ENCODE measurements at places on chromosomes 1 and 21. TPM values are rescaled to one million over a fixed set of nuclear protein-coding genes. Genes with fewer than 3 reads are reported as not detected.

LAD1 gene
- 26.9 TPM for polyA plus RNA-seq

WNT9A gene
- 1.7 TPM for polyA plus RNA-seq

DNA sequence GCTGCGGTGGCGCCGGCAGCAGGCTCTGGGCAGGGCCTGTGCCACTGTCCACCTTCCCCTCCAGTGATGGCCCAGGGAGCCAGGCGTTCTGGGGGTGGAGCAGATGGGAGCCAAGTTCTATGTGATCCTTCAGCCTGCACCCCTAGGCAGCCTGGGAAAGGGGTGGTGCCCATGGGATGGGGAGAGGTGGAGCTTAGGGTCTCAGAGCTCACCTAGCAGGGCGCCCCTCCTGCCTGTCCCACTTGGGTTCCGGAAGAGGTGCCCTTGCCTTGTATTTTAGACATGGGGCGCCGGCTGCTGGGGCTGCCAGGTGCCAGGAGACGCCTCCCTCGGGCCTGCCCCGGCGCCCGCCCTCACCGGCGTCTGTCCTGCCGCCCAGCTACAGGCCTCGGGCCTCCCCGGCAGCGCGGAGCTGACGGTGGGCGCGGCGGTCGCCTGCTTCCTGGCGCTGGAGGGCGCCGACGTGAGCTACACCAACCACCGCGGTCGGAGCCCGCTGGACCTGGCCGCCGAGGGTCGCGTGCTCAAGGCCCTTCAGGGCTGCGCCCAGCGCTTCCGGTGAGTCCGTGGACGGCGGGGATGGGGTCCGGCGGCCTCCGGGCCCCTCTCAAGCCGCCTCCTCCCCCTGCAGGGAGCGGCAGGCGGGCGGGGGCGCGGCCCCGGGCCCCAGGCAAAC is 3.1 kb upstream of the MMP23B start:
- DNase-seq = no peak

- DNase-seq = no peak
Measured at GRCh38 chr1:198350456-198350855, 190.0 kb downstream of the ATP6V1G3 start.

- DNase-seq = peak; percentile 21
Measured at GRCh38 chr1:165117482-165117881, 239.0 kb downstream of the LMX1A start.

PGLYRP3 gene
- not detected for polyA plus RNA-seq

GRCh38 chr1:222547260-222547614 is 667 bp downstream of the HHIPL2 start:
- DNase-seq = no peak

SPRR2A gene
- polyA plus RNA-seq = not detected

DNA sequence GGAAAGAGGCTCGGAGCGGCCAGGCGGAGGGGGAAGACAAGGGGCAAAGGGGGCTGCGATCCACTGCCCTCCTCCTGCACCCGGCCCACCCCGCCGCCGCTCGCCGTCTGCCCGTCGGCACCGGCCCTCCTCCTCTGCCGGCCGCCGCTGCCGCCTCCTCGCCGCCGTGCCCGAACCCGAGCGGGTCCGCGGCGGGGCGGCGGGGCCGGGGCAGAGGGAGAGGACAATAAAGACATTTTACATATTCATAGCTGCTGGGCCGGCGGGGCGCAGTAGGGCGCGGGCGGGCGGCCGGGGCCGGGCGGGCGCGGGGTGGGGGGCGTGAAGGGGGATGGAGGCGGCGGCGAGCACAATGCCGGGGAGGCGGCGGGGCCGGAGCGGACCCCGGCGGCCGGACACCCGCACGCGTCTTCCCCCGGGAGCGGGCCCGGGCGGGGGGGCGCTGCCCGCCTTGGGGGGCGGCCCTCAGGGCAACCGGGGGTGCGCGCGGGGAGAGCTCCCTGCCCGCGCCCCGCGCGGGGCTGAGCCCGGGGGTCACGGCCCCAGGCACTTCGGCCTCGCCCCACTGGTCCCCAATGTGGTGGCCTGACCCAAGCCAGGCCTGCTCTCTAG is 546 bp downstream of the POU2F1 start:
- no peak for DNase-seq

- DNase-seq = no peak
Measured at GRCh38 chr1:219938706-219939105, 10.3 kb upstream of the SLC30A10 start.

LRRC71 gene
- 0.63 TPM for polyA plus RNA-seq

DNA sequence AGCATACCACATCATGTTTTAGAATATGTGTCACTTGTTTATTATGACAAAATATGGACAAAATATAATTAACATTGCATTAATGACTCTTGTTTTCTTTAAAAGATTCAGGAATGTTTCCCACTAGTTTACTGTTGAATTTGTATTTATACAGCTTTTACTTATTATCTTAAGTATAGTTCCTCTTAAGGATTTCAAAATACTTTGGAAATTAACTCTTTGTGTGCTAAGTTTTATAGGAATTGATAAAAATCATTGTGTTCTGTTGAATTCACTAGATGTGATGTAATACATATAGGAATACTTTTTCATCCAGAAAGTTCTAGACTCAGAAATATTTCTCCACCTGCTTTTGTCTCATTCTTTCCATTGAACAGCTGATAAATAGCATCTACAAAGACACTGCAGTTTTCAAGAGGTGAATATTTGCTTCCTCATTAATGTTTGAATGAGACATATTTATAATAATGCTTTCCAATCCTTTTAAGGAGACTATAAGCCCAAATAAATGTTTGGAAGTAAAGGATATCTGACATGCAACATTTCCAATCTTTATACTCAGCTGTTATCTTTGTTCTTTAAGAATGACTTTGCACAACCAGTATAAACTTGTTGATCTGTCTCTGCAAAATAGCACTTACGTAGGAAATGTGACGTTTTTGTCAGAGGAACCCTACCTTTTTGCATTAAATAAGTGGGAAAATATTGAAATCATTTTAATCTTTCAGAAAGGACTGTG is 38.4 kb upstream of the SAMSN1 start:
- no peak for DNase-seq

GRCh38 chr21:35254006-35254764 is 205.1 kb upstream of the RUNX1 start:
- no peak for DNase-seq

- DNase-seq = no peak
Measured at GRCh38 chr1:75392278-75392677, 218.6 kb downstream of the SLC44A5 start.
